Stimulated activated CD8-positive, alpha-beta memory T cell treated with anti-CD3 and anti-CD28 coated beads, Interleukin-4, amount 100 ng/mL, for 4 hours (primary cell): ENCODE measurements at places on chromosomes 2 and 18.

DNA sequence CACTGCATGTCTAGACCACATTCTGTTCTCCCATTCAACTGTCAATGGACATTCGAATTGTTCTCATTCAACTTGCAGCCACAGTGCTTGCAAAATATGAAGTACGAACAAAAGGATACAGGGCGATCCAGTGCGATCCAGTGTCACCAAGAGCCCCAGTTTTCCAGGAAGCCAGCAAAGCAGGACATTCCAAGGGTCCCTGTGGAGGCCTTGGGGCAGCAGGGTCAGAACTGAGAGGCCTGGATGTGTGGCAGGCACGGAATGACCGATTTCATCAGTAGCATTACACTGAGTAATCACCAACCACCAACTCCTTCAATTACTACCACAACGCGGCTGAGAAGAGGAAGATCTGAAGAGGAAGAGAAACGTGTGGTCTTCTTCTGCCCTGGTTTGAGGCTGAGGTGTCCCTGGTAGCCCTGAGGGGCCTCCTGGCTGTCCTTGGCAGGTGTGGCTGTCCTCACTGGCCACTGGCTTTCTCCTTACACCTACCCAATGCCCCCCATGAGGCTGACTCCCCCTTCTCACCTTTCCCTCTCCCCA, 172.7 kb upstream of the FHL2 start:
- DNase-seq: no peak

DNA sequence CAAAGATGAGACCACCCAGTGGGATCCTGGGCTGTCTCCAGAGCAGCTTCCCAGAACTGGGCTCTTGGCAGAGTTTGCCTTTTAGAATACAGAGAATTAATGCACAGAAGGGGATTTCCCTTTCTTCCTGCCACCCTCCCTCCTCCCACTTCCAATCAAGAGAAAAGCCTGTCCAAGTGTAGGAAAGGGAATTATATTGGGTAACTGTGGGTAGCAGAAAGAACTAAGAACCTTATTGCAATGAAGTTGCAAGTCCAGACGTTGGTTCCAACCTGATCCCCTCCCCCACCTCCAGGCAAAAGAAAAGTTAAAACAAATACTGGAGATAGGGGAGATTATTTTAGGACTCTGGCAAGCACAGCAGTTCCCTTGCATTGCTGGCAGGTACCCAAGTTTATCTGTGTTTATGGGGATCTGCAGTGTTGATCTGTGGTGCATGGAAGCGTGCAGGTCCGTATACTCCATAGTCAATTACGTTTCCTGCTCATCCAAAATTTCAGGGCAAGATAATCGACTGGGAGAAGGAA, 114.3 kb downstream of the PRKCE start:
- DNase-seq: no peak

- DNase-seq: no peak
Observed at GRCh38 chr2:46142546-46143428, 154.4 kb upstream of the EPAS1 start.

GRCh38 chr2:203019142-203019541, 4.5 kb downstream of the NBEAL1 start:
- no peak for DNase-seq

DNA sequence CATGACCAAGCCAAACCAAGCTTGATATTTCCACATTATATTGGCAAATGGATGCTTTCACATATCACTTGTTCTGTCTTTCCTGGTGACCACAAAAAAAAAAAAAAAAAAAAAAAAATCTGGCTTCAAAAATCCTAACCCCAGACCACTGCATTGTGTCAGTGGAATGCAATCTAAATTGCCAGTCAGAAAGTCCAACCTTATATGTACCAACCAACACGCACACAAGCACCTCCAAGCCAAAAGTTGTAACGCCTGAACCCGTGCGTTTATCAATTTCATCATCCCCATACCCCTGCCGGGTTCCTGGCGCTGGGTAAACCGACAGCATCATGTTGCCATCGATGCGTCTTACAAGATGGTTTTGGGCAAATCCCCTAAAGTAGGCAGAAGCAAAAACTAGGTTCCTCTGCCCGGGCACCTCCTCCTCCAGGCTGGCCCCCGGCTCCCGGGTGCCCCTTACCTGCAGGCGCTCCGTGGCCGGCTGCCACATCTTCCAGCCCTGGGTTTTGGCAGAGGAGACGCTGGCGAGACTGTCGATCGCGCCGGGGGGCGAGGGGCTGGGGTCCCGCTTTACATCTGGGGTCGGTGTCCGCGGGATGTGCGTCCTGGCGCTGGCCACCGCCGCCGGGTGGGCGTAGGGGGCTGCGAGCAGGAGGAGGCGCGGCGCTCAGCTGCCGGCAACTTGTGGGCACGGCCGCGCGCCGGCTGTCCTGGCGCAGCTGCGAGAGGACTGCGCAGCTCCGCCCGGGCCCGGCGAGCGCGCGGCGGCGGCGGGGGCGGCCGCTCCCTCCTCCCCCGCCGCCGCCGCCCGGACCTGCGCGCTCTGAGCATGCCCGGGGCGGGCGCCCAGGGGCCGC, at the start of gene PID1:
TSS of gene PID1 (minus strand) at position 737 of the 860 bp plus-strand sequence. CDS start at position 493, 244 bp downstream.
- no peak for DNase-seq

GRCh38 chr2:88855620-88856408, 164.3 kb downstream of the RPIA start:
- DNase-seq: no peak

DNA sequence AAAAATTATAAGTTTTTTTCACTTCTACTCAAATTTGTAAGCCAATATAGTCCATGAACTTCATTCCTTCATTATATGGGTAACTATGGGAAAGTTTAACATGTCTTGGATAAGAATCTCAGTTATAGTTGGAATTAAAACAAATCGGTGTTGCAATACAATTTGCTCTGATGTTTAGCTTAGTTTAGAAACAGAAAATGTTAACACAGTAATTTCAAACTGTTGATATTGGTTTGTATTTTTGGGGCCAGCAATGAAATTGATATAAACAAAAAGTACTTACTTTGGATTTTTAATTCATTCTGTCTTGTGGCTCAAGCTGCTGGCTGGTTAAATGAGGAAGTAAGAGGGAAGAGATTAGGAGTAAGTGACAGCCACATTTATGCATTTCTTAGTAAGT, 368.5 kb upstream of the NT5C1B start:
- no peak for DNase-seq

- no peak for DNase-seq
Observed at GRCh38 chr2:239598732-239599090, 197.9 kb upstream of the HDAC4 start.

GRCh38 chr2:113098041-113098440, 29.4 kb upstream of the IL1RN start:
- DNase-seq: no peak

DNA sequence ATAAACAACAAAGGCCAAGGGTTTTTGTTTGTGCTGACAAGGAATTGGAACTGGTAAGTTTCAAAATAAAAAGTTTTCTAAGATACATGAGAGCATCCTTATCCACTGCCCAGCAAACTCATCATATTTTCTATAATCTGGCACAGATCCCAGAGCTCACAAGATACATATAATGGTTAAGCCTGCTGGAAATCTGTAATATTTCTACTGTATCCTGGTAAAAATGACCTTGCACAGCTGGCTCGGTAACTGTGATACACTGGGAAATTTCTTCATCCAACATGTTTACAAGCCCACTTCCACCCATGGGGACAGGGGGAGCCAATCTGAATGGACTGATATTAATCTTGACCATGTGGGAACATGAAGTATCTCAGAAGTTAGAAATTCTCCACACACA, 425.4 kb upstream of the MMADHC start:
- no peak for DNase-seq

- no peak for DNase-seq
Observed at GRCh38 chr2:186380805-186381204, 105.3 kb upstream of the ZC3H15 start.

DNA sequence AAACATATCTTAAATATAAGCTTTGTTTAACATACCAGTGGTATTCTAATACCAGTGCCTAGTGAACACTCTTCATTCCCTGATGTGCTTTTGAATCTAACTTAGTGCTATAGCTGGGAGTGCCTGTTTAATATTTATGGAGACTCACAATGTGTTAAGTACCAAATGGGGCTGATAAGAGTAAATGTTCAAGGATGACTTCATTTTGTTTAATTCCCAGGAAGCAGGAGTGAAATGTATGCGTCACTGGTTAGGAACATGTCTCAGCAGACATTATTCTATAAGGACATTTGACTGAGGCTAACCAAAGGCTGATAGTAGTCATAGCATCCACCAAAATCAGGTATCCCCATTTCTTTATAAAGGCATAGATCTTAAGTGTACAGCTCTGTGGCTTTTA, 31.7 kb upstream of the LINC00305 start:
- DNase-seq: no peak

DNA sequence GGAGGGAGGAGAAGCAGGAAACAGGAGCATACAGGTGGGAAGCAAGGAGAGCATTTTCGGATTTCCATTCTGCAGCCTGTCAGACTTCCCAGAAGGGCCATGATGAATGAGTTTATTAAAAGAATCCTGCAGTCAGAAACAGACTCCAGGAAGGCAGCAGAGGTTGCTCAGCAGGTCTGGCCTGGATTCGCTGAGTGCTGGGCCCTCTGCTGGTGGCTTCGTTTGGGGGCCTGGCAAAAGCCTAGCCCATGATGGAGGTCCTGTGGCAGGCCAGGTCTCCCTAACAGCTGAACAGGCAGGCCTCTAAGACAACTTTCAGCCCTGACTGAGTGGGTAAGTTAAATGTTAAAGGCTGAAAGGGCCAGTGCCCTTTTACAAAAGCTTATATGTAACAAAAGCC, 108.2 kb upstream of the CAPN13 start:
- no peak for DNase-seq

DNA sequence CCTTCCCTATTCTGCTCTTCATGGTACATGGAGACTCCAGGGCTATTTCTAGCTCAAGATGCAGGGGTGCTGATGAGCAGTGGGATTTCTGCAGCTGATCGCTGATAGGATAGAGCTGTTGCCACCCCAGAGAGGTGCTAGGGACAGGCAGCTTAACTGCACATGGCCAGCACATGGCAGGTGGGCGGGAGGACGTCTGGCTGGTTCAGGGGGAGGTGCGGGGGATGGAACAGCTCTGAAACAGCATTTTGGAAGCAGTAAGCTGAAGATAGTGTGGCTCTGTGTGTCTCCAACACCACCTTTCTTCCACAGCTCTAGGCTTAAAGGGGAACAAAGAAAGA, 151.9 kb upstream of the PELI1 start:
- no peak for DNase-seq

GRCh38 chr18:10162340-10162739, 248.5 kb downstream of the VAPA start:
- DNase-seq: no peak

DNA sequence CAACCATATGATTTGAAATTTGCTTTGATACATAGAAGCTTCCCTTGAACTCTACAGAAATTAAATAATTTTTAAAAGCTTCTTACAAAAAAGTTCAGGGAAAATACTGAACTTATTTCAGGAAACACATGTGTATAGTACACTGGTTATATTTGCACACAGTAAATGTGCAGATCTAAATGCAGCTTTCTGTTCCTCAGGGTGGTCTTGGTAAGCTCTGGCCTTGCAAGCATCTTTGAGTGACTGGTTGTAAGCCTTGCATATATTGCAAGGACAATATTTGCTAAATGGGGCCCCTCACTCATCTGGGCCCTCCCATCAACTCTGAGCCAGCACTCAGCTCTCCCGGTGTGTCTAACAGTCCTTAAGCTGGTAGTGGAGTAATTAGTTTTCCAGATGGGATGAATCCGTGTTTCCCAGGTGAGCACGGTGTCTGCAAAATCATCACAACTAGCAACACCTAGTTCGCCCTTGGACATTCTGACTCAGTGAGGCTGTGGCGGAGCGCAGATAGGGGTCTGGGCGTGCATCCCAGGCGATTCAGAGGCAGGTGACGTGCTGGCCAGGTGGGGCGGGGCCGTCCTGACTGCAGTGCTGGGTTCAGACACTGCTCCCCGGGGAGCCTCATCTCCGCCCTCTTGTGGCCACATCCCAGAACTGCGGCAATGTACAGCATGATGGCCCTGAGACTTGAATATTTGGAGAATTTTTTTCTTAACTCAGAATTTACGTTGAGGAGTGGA, 149.6 kb downstream of the MBP start:
- DNase-seq: peak; percentile 61

GRCh38 chr2:191800874-191801273, 46.0 kb downstream of the CAVIN2 start:
- no peak for DNase-seq

- peak; percentile 6 for DNase-seq
Observed at GRCh38 chr2:121649149-121649595, at the start of gene CLASP1. CLASP1 (minus strand) TSS chr2:121649462; CDS start chr2:121605895, 43,567 bp downstream.

DNA sequence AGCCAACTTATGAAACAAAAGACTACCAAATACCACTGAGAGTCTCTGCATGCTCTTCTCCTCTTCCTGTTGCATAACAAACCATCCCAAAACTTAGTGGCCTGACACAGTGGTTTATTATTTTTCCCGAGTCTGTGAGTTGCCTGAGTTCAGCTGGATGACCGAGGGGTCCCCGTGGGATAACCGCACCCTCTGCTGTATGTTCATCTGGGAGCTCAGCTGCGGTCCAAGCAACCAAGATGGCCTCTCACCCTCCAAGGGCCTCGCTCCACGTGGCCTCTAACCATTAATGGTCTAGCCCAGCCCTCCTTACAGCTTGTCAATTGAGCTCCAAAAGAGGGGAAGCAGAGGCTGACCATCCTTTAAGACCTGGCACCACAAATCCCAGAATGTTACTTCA, 17.1 kb downstream of the ITM2C start:
- no peak for DNase-seq

DNA sequence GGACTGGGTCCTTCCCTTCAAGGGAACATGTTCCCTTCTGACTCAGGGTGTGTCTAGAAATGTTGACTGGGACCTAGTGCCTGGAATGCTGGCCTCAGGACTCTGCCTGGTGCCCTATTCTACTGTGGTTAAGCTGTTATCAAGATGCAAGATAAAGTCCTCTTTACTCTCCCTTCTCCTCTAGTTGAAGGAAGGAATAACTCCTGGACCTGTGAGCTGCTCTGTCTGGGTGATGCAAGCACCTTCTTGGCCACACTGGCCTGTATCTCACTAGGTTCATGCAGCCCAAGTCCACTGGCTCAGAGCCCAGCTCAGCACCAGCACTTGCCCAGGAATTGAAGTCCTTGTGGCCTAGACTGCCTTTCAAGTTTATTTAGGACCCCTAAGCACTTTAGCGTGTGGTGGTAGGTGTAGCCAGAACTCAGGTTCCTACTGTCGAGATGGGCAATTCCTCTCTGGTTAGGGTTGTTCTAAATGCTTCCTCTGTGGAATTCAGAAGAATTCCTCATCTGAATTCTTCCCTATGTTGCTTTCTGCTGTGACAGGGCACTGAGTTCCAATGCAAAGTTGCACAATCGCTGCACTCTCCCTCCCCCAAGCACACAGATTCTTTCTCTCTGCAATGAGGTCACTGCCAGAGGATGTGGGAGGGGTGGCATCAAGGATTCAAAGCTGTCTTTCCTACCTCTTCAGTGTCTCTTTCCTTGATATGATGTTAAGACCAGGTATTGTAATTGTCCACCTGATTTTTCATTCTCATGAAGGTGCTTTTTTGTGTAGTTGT, 54.7 kb downstream of the VWC2L start:
- no peak for DNase-seq
